HCT116 (cell line): ENCODE measurements at places on chromosomes 12 and 14. TPM values are rescaled to one million over a fixed set of nuclear protein-coding genes. Genes with fewer than 3 reads are reported as not detected.

DNA sequence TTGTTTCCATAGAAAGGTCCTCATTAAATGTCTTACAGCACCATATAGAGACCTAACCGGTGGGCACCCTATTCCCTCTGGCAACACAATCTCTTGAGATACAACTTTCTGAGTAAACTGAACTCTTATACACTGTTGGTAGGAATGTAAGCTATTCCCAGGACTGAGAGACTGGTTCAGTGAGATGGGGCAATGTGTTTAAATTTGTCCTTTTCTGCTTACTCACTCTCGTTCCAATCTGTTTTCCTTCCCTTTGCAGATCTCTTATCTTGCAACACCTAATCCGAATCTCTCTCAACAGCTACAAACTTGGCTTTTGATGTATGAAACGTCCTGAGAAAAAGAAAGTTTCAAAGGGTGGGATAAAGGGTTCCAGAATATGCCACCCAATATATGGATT lies 26.1 kb upstream of the ETV6 start:
- no peak for DNase-seq

GRCh38 chr12:108704527-108704926 lies 26.8 kb downstream of the CORO1C start:
- DNase-seq, result no peak

GRCh38 chr12:262817-263216 lies at the start of gene SLC6A13:
Gene SLC6A13, minus strand, starts transcription at chr12:262836. Its CDS starts 2,784 bp downstream, at chr12:260052.
- DNase-seq, result no peak

DNA sequence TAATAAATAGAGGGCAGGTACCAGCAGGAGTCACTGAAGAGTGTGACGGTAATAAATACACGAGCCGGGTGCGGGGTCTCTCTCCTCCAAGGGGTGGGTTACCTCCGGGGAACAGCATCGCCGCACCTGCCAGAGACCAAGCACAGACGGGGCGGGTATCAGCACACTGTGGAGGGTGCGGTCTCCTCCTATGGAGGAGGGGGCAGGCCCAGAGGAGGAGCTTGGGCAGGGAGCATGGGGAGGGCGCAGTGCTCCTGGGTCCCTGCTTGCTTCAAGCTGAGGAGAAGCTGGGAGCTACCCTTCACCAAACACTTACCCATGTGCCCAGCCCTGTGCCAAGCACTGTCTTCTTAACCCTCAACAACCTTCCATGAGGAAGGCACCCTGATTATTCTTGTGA lies 12.8 kb downstream of the PGF start:
- DNase-seq, result no peak

Gene STXBP6
- total RNA-seq, result 0.27 TPM

GRCh38 chr14:22613106-22613695 lies 15.1 kb downstream of the ABHD4 start:
- no peak for DNase-seq

DNA sequence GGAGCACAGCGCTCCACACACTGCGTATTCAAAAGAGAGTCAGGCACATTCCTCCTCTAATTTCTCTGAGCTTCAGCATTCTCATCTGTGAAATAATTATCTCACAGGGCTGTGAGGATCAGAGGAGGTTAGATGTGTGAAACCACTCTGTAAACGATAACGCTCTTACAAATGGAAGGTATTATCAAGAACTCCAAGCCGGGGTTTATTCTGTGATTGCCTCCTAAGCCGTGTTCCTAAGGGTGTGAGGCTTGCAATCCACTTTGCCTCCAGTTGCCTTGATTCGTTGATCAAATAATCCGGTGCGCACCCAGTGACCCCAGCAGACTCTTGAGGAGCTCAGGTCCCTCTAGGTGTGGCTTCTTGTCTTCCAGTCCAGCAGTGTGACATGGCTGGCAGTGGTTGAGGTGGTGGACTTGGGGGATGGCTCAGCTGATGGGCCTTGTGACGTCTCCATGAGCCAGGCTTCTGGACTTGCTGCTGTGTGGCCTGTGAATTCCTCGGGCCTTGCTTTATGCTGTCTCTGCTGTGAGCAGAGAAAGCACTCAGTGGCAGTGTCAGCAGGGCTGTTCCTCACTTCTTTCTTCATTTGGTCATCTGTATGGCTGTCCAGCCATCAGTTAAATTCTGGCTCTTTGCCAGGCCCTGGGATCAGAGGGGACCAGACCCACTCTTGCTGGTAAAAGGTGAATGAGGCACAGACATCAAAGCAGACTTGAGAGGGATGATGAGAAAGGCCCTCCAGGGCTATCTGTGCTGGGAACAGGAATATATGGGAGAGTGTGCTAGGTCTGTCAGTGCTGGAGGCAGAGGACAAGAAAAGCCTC lies 71.0 kb downstream of the SLC25A47 start:
- DNase-seq, result no peak

- DNase-seq, result no peak
Measured at GRCh38 chr12:116339800-116340371, 62.4 kb upstream of the MED13L start.

- DNase-seq, result no peak
Measured at GRCh38 chr12:49582201-49582600, 14.3 kb upstream of the MCRS1 start.

- DNase-seq, result no peak
Measured at GRCh38 chr14:61695695-61696527, 598 bp downstream of the HIF1A start.

DNA sequence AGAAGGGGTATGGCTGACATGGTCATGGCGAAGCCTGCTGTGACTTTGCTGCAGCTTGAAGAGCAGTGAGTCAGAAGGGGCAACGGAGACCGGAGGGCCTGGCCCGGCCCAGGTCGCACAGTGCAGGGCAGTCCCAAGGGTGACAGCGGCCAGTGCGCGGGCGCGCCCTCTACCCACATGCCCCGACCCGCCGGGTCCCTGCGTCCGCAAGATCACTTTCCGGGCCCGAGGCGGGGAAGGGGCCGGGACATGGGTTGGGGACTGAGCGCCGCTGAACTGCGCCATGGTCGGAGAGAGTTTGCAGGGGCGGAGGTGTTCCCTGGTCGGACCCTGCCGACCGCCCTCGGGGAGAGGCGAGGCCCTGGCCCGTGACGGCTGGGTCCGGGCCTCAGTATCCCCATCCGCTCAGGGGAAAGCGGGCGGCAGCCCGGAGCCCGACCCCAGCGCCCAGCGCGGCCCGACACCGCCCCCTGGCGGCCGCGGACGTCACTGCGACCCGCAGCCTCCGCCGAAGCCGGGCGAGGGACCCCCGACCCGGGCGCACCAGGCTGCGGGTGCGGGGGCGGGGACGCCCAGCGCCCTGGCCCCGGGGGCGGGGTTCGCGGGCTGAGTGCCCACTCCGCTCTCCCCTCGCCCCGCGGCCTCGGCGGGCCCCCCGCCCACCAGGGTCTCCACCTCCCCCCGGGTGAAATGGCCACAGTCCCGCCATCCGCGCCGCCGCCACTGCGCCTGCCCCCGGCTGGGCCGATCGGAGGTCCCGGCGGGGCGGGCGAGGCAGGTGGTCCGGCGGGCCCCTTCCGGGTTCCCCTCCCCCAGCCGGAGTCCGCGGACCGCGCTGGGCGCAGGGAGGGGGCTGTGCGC lies 7.2 kb upstream of the ANKRD9 start:
- no peak for DNase-seq

Gene KRT6C
- total RNA-seq, result not detected

Gene DUSP16
- 13.4 TPM for total RNA-seq

Gene PAH
- 2.8 TPM for total RNA-seq

- DNase-seq, result no peak
Measured at GRCh38 chr14:103284574-103285467, 49.2 kb upstream of the EIF5 start.

DNA sequence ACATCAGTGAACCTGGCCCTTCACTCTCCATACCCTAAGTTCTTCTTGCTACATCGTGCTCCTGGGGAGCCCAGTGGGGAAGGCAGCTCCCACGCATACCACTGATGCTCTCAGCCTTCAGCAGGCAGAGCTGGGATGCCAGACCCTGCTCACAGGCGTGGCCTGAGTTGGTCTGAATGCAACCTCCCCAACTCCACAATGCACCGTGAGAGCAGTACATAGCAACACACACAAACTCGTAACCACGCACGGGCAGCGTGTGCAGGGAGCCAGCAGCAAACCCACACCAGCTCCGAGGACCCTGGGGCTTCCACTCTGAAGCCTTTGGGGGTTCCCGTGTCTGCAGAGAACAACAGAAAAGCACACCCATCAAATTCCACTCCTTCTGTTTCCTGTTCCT lies 37.3 kb downstream of the ANO2 start:
- no peak for DNase-seq

DNA sequence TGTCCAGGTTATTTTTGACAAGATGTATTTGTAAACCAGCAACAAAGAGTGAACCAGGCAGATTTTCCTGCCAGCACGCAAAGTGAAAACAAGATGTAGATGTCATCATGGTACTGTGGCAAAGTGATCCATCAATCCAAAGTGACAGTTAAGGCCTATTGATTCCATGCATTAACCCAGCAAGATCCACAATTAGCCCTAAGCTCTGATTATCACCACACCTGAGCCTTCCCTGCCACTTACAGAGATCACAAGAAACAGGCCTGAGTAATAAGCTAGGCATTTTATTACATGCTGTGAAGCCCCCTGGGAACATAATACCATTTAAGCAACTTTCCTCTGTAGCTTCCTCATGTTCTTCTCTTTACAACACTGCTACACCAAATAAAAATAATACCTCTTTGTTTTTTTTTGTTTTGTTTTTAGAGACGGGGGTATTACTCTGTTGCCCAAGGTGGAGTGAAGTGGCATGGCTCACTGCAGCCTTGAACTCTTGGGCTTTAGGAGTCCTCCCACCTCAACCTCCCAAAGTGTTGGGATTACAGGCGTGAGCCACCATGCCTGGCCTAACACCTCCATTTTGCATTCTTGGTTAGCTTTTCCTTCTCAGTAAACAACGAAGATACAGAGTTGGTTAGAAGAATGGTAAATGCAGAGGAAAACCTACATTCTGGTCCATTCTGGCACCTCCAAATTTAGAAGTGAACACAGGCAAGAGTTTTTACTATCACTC lies 85.5 kb downstream of the STON2 start:
- DNase-seq, result no peak

- DNase-seq, result no peak
Measured at GRCh38 chr12:56833780-56834179, 70.7 kb downstream of the HSD17B6 start.

DNA sequence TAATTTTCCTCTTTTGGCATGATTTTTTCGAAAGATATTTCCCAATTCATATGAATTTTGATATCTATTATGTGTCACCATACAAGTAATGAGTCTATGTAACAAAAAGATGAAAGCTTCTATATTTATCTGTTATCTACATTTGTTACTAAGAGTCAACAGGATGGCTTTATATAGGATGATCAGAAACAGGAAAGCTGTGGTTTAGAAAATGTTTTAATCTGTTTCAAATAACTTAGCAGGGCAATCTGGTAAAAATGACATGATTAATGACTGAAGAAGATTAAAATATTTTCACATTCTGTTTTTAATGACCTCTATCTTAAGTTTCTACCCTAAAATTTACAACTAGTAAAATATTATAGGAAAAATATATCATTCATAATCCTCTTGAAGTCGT lies 105.8 kb downstream of the MSRB3 start:
- DNase-seq, result no peak

DNA sequence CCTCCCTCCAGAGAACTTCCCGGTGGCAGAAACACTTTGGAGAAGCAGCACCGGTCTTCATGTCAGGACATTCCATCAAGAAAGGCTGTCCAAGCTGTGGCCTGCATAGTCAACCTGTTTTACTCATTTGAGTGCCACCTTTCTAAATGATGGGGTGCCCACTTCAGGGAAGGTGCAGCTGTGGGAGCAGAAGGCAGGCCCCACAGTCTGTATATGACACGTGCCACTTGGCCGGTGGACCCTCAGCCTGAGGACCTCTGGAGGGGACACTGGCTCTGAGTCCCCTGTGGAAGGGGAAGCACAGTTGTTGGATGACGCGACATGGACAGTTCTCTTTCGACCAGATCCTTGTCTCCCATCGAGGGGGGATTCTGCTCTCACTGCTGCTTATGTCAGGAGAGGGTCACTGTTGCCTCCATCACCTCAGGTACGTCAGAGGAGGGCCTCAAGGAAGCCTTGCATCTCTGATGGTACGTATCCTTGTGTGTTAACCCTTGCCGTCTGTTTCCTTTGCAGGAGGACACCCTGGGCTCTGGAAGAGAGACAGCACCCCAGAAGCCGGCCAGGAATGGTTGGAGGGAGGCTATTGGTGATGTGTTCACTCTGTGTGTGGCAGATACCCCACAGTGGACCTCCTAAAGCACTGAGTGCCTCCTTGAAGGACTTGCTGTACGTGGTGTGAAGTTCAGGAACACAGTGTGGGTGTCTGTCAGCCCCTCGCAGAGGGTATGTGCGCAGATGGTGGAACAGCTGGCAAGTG lies 132.1 kb upstream of the RTL1 start:
- no peak for DNase-seq

- no peak for DNase-seq
Measured at GRCh38 chr14:72743626-72744025, 150.3 kb downstream of the DPF3 start.

GRCh38 chr12:11553871-11554533 lies 95.5 kb upstream of the ETV6 start:
- DNase-seq, result peak; percentile 56

GRCh38 chr12:52164624-52165023 lies 27.2 kb downstream of the KRT80 start:
- DNase-seq, result peak; percentile 67

DNA sequence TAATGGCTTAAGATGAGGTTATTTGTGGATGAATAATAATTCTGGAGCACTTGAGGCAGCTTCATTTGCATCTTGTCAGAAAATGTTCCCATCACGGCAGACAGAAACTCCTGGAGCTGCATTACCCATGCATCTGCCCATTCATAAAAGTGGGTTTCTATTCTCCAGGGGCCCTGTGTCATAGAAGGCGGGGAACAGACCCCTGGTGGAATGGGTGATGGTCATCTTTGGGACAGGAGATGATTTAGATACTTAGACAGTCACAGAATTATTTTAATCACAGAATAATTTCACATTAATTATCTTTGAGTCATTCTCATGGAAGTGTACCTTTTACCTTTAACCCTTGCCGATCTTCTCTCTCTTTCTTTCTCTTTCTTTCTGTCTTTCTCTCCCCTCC lies 980.7 kb upstream of the TMEM132C start:
- DNase-seq, result no peak

GRCh38 chr14:73896521-73896920 lies 9.9 kb downstream of the ZNF410 start:
- no peak for DNase-seq

- no peak for DNase-seq
Measured at GRCh38 chr14:28584951-28585350, 181.6 kb upstream of the FOXG1 start.

- DNase-seq, result no peak
Measured at GRCh38 chr12:93081810-93082165, 152.7 kb upstream of the EEA1 start.

DNA sequence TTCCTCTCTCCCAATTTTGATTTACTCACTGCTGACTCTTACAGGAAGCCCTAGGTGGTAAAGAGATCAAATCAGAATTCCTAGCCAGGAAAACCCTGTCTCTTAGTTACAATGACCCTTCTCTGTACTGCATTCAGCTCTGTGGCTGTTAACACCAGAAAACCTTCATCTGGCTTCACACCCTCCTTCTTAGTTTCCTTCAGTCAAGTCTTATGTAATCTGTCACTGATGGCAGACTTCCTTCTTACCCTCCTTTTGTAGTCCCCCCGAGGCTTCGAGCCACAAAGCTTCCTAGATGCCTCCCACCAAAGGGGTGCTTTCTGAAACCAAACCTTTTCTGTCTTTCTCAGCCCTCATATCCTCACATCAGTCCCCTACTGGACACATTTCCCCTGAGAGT lies 16.5 kb downstream of the NGDN start:
- no peak for DNase-seq
